ACHN (cell line): ENCODE measurements at places on chromosomes 1 and 21.

- DNase-seq: peak; percentile 94
Measured at GRCh38 chr1:16181887-16182719, 26.2 kb upstream of the EPHA2 start.

GRCh38 chr1:234505769-234506102, 26.8 kb upstream of the TARBP1 start:
- DNase-seq: no peak

- DNase-seq: no peak
Measured at GRCh38 chr1:57319165-57319564, 104.7 kb downstream of the DAB1 start.

- no peak for DNase-seq
Measured at GRCh38 chr21:35127851-35128250, 78.7 kb upstream of the RUNX1 start.

DNA sequence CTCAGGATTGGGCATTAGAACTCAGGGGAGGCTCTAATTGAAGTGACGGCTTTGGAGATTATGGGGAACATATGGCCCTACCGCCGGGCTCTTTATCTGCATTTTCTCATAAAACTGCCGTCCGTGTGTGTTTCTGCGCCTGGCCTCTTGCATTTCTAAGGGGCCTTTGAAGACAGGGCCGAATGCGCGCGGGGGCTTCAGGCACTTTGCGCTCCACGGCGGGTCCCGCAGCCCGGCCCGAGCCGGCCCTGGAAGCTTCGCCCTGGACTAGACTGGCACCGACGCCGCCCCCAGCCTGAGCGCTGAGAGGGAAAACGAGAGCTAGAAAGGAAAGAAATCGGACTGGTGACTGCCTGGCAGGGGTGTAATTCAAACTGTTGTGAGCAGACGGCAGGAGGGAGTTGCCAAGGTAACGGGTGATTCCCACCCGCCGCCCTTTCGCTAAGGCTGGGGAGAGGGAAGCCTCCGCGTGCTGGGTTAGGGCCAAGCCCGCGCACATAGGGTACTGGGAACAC, 120.7 kb downstream of the LMX1A start:
- no peak for DNase-seq
